Body of pancreas (tissue), 4 donors: ENCODE measurements at places on chromosomes 11 and 22. TPM values are rescaled to one million over a fixed set of nuclear protein-coding genes. Genes with fewer than 3 reads are reported as not detected.

- peaks cover 4% of the 10 kb centered on the region for H3K36me3 ChIP-seq
These were observed 47.8 kb downstream of the COPB1 start for GRCh38 chr11:14451825-14452224.

GRCh38 chr11:119772641-119773415 is 43.8 kb upstream of the NECTIN1 start:
- no peak for DNase-seq
- no peak overlapping the region for H3K4me3 ChIP-seq
- H3K27ac ChIP-seq: no peak overlapping the region
- H3K36me3 ChIP-seq: no peaks in the 10 kb centered on the region

DNA sequence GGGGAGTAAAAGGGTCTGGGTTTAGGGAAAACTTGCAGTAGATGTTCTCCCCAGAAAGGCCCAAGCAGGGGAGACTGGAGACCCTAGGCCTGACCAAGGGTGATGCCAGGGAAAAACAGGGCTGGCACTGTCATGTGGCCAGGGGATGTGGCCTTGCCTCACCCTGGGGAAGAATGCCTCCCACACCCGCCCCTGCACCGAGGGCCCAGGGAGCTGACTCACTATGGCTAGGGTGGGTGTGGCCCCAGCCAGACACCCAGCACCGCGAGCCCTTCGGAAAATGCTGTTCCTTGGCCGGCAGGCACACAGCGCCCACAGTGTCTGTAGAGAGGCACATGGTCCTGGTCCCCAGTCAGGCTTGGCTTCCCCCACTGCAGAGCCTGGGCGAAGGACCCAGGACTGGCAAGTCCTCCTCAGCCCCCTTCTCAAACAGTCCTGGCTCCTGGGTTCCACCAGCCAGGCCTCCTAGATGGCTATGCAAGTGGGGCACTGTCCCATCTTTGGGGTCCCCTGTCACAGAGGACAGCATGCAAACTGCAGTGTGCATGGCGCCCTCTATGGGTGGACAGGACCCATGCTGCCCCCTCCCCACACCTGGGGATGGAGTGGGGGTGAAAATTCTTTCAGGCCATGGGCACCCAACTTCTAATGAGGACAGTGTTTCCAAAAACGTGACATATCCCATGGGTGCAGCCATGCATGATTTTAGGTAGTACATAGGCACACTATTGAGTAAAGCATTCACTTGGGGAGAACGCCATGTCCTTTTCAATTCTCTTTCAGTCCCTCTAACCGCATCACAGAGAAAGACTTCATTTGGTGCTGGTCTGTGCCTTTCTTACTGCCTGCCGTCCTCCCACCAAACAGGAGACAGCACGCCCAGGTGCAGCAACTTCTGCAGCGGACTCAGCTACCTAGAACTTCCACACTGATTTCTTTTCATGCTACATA is 15.2 kb downstream of the TMPRSS5 start:
- no peaks in the 10 kb centered on the region for H3K27me3 ChIP-seq
- no peaks in the 10 kb centered on the region for H3K36me3 ChIP-seq
- no peak overlapping the region for H3K4me3 ChIP-seq
- no peak overlapping the region for H3K27ac ChIP-seq
- DNase-seq: no peak

SMC1B gene
- total RNA-seq: not detected

DNA sequence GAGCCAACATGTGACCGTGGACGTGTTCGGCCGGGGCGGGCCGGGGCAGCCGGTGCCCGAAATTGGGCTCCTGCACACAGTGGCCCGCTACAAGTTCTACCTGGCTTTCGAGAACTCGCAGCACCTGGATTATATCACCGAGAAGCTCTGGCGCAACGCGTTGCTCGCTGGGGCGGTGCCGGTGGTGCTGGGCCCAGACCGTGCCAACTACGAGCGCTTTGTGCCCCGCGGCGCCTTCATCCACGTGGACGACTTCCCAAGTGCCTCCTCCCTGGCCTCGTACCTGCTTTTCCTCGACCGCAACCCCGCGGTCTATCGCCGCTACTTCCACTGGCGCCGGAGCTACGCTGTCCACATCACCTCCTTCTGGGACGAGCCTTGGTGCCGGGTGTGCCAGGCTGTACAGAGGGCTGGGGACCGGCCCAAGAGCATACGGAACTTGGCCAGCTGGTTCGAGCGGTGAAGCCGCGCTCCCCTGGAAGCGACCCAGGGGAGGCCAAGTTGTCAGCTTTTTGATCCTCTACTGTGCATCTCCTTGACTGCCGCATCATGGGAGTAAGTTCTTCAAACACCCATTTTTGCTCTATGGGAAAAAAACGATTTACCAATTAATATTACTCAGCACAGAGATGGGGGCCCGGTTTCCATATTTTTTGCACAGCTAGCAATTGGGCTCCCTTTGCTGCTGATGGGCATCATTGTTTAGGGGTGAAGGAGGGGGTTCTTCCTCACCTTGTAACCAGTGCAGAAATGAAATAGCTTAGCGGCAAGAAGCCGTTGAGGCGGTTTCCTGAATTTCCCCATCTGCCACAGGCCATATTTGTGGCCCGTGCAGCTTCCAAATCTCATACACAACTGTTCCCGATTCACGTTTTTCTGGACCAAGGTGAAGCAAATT is 1.8 kb downstream of the FUT4 start:
- H3K27me3 ChIP-seq: no peaks in the 10 kb centered on the region
- H3K36me3 ChIP-seq: no peaks in the 10 kb centered on the region
- DNase-seq: peak; percentile 63
- peaks cover 58% of the 10 kb centered on the region for H3K4me1 ChIP-seq
- H3K27ac ChIP-seq: peak overlapping the region; percentile 91

DNA sequence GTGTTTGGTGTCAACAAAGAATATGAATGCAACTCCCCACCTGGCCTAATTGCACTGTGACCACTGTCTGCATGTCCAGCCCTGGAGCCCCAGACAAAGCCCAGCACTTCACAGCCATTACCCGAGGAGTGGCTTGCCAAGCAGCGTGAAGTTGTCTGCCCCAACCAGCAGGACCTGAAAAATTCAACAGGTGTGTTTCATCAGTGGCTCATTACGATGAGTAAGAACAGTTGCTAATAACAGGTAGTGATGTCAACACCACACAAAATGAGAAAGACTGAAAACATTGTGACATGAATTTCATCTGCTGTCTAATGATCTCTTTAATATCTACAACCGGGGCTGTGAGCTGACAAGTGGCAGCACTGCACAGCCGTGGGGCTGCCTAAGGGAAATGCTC is 10.3 kb downstream of the MRPL21 start:
- H3K4me1 ChIP-seq: peaks cover 16% of the 10 kb centered on the region
- no peak for DNase-seq
- peaks cover 7% of the 10 kb centered on the region for H3K36me3 ChIP-seq
- no peak overlapping the region for H3K4me3 ChIP-seq

GRCh38 chr11:63491636-63492372 is 837 bp upstream of the PLAAT5 start:
- peaks cover 53% of the 10 kb centered on the region for H3K4me1 ChIP-seq
- peak overlapping the region; percentile 89 for H3K27ac ChIP-seq
- peak; percentile 43 for DNase-seq
- no peaks in the 10 kb centered on the region for H3K27me3 ChIP-seq

- no peak overlapping the region for H3K27ac ChIP-seq
- DNase-seq: peak; percentile 57
- no peaks in the 10 kb centered on the region for H3K36me3 ChIP-seq
- H3K4me1 ChIP-seq: peaks cover 5% of the 10 kb centered on the region
These were observed 657 bp upstream of the MAPK8IP2 start for GRCh38 chr22:50599816-50600455.

GRCh38 chr22:23767303-23767672 is 484 bp downstream of the CHCHD10 start:
- H3K4me3 ChIP-seq: peak overlapping the region; percentile 57
- no peak for DNase-seq
- no peaks in the 10 kb centered on the region for H3K36me3 ChIP-seq
- no peaks in the 10 kb centered on the region for H3K27me3 ChIP-seq
- H3K27ac ChIP-seq: peak overlapping the region; percentile 86

DNA sequence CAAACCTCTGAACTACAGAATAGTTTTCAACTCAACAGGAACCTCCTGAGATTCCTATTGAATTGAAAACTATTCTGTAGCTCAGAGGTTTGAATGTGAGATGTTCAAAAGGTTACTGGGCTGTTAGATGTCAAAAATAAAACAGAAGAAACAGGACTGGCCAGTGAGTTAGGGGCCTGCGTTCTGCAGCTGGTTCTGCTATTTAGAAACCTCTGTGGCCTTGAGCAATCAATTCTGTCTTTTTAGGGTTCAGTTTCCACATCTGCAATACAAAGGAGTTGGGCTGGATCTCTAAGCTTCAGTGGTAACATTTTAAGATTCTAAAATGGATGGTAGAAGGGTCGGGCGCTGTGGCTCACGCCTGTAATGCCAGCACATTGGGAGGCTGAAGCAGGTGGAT is 55.8 kb downstream of the CLMP start:
- no peak overlapping the region for H3K4me3 ChIP-seq
- H3K4me1 ChIP-seq: no peaks in the 10 kb centered on the region
- H3K27me3 ChIP-seq: no peaks in the 10 kb centered on the region
- DNase-seq: no peak
- no peak overlapping the region for H3K27ac ChIP-seq

TRIM6 gene
- 2.1 TPM for total RNA-seq

GRCh38 chr11:12806113-12806512 is 131.9 kb downstream of the TEAD1 start:
- no peak overlapping the region for H3K4me3 ChIP-seq
- H3K27ac ChIP-seq: peak overlapping the region; percentile 36
- DNase-seq: no peak
- no peaks in the 10 kb centered on the region for H3K27me3 ChIP-seq
- peaks cover 68% of the 10 kb centered on the region for H3K4me1 ChIP-seq
- no peaks in the 10 kb centered on the region for H3K36me3 ChIP-seq

DNA sequence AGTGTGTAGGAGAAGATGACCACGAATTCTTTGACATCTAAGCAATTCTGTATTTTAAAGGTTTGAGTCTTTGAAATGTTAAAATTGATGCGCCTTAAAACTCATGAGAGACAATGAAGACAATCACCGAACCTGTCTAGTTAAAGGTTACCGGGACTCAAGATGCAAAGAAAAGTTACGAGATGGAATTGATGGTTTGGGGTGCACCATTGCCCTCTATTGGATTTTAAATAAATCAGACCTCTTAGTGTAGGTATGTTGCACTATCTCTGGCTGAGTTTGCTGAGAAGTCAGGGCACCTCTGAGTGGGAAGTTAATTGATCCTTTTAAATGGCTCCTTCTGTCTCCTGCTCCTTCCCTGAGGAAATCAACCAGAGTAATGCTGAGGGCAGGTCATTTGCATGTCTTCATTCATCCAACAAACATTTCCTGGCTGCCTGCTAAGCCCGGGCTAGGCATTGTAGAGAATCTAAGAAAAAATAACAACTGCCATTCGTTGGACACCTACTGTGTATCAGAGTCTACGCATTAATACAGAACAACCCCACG is 19.4 kb upstream of the TMA7B start:
- no peaks in the 10 kb centered on the region for H3K4me1 ChIP-seq
- H3K27ac ChIP-seq: no peak overlapping the region
- H3K27me3 ChIP-seq: no peaks in the 10 kb centered on the region
- no peaks in the 10 kb centered on the region for H3K36me3 ChIP-seq
- H3K4me3 ChIP-seq: no peak overlapping the region

GRCh38 chr22:19598054-19598855 is 74.0 kb upstream of the CLDN5 start:
- H3K4me1 ChIP-seq: no peaks in the 10 kb centered on the region
- no peak for DNase-seq

ST14 gene
- 55.3 TPM for total RNA-seq

DNA sequence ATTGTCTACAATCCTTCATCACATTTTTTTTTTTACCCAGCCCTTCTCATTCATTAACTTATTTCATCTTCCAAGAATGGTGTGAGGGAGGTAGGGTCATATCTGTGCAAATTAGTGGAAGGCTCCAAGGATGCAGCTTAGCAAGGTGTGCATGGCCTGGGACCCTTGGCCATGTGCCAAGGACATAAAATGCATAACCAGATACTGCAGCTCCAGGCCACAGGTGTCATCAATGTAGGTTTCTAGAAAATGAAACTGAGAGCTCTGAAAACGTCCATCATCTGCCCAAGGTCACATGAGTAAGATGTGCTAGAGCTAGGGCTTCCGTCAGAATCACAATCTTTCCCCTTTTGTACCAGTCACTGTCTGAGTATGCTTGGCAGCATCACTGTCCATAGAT is 29.8 kb downstream of the ANKK1 start:
- DNase-seq: no peak
- no peaks in the 10 kb centered on the region for H3K27me3 ChIP-seq
- H3K4me3 ChIP-seq: no peak overlapping the region
- no peak overlapping the region for H3K27ac ChIP-seq

- DNase-seq: no peak
- peaks cover 34% of the 10 kb centered on the region for H3K36me3 ChIP-seq
- no peak overlapping the region for H3K27ac ChIP-seq
- H3K4me3 ChIP-seq: no peak overlapping the region
- no peaks in the 10 kb centered on the region for H3K4me1 ChIP-seq
These were observed 39.6 kb upstream of the CTTN start for GRCh38 chr11:70358753-70359152.

- H3K27ac ChIP-seq: no peak overlapping the region
- H3K4me3 ChIP-seq: no peak overlapping the region
- no peaks in the 10 kb centered on the region for H3K27me3 ChIP-seq
- H3K4me1 ChIP-seq: no peaks in the 10 kb centered on the region
- no peak for DNase-seq
- H3K36me3 ChIP-seq: no peaks in the 10 kb centered on the region
These were observed 189.3 kb upstream of the MTMR2 start for GRCh38 chr11:96113193-96113681.

DNA sequence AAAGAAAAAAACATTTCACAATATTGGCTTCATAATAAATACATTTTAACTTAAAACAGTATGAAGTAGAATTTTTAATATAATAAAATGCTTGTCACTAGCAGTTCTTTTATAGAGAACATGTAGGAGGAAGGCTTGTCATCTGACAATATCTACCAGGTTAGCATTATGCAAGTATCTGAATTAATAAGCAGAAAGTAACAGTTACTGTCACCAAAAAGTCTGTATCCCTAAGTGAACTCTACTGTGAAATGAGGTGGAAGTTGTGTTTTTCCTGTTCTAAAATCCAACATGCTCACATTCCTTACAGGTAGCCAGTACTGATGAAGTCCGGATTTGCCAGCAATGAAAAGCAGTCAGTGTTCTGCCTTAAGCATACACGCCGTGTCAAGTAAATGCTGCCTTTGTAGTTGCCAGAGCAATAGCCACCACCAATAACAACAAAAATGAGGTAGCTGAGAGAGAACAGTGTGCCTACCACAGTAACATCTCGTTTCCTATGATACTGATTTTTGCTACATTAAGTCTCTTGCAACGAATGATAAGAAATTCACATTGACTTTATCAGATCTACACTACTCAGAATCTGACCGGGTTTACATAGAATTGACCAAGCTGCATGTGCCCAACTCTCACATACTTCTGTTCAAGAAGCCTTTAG is 95.5 kb downstream of the SIK3 start:
- H3K36me3 ChIP-seq: no peaks in the 10 kb centered on the region
- no peaks in the 10 kb centered on the region for H3K27me3 ChIP-seq
- H3K4me1 ChIP-seq: peaks cover 16% of the 10 kb centered on the region
- no peak for DNase-seq

GRCh38 chr11:121968638-121969037 is 147.4 kb downstream of the BLID start:
- DNase-seq: no peak
- no peak overlapping the region for H3K4me3 ChIP-seq
- H3K27me3 ChIP-seq: no peaks in the 10 kb centered on the region
- H3K36me3 ChIP-seq: no peaks in the 10 kb centered on the region

SIK2 gene
- total RNA-seq: 15.3 TPM

- no peak overlapping the region for H3K4me3 ChIP-seq
- H3K4me1 ChIP-seq: peaks cover 6% of the 10 kb centered on the region
- H3K27me3 ChIP-seq: peaks cover 11% of the 10 kb centered on the region
- DNase-seq: peak; percentile 87
- no peaks in the 10 kb centered on the region for H3K36me3 ChIP-seq
These were observed 9.3 kb downstream of the INS start for GRCh38 chr11:2151500-2152257.
